ENCODE measurements at places on chromosomes 5 and 9.

- DNase-seq, result no peak
Measured at GRCh38 chr5:150179019-150179620, 10.7 kb upstream of the SLC6A7 start.

- no peak for DNase-seq
Measured at GRCh38 chr5:181053488-181054121, 13.5 kb downstream of the BTNL9 start.

- no peak for DNase-seq
Measured at GRCh38 chr9:133535306-133535877, 888 bp downstream of the ADAMTSL2 start.

- DNase-seq, result no peak
Measured at GRCh38 chr9:22005021-22005701, 3.9 kb downstream of the CDKN2B start.

GRCh38 chr5:81188962-81189361 lies 44.2 kb upstream of the CKMT2 start:
- no peak for DNase-seq

GRCh38 chr5:134070725-134071613 lies 43.5 kb upstream of the TCF7 start:
- no peak for DNase-seq

GRCh38 chr9:93033531-93033930 lies 25.0 kb upstream of the SUSD3 start:
- DNase-seq, result no peak

DNA sequence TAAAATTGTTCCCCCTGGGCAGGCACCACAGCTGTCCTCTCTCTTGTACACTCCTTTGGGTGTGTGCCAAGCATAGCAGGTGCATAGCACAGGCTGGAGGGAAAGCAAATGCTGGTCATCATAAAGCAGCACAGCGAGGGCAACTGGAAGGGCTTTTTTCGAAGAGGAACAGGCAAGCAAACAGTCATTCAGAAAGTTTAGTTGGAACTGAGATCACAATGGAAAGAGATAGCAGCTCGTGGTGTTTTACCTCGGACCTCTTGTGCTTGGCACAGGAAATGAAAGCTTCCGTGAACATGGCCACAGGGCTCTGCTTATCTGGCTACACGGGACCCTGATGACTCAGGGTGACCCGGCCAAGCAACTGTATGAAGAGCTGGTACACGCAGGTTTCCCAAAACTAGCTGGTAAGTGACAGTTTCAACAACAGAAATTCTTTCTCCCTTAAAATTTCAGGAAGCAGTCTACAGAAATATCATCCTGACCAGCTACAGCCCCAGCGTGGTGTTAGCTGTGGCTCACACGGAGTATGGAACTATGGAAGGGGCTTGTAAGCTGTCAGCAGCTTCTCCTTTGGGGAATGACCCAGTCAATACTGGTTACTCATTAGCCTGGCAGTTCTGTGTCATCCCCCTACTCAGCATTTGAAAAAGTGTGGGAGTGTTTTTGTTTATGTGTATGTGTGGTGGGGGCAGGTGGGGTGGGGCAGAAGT lies 48.1 kb downstream of the POC5 start:
- no peak for DNase-seq

DNA sequence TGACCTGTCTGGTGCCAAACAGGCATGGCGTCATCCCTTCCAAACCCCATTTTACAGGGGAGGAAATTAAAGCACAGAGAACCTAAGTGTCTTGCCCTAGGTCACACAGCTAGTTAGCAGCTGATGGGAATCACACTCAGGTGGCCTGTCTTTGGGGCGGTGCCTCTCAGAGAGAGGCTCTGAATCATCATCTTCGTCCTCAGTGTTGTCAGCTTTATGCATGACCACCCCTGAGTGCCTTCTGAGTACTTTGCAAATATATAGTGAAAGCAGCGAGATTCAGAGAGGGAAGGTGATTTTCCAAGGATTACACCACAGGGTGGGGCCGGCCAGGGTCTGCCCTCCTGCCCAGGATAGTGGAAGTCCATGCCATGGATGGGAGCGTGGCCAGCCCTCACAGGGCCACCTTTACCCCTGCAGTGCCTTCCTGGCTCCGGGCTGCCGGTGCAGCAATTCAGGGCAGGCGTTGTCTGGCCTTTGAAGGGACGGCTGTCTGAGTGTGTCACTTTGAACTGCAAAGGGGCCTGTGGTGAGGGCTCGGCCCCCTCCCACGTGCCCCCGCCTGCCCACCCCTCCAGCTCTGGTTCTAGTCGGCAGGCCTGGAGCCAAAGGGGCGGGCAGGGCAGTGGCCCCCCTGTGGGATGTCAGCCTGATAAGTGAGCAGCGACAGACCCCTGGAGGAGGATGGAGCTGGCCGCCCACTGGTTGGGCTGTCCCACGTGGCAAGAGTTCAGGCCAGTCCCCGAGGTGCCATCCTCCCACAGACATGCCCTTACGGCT lies 16.9 kb downstream of the LMX1B start:
- DNase-seq, result no peak

DNA sequence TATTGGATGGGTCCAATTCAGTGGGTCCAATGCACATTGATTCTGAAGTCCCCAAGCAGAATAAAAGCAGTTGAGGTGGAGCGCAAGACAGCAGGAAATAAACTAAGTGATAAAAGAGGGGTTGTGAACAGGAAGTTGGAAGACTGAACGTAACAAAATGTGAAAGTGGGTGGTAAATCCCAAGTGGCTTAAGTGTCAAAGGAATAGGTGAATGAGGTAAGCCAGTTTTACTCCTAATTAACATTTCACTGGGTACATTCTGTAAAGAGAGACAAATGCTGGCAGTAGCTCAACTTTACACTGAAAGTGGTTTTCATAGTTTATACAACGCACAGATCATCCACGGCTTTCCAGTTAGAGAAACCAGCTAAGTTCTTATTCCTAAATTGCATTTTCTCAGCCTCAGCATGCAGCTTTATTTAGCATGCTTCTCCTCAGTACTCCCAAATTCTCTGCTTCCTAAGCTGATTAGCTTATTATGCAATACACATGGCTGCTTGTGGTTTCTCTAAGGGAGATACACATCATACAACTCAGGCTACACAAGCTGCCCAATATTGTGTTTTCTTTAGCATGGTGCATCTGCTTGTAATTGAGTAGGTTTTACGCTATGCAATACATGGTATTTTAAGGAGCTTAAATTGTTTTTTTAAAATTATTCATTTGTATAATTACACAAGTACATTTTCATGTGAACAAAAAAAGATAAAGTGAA lies 34.2 kb upstream of the HSD17B4 start:
- DNase-seq, result no peak

DNA sequence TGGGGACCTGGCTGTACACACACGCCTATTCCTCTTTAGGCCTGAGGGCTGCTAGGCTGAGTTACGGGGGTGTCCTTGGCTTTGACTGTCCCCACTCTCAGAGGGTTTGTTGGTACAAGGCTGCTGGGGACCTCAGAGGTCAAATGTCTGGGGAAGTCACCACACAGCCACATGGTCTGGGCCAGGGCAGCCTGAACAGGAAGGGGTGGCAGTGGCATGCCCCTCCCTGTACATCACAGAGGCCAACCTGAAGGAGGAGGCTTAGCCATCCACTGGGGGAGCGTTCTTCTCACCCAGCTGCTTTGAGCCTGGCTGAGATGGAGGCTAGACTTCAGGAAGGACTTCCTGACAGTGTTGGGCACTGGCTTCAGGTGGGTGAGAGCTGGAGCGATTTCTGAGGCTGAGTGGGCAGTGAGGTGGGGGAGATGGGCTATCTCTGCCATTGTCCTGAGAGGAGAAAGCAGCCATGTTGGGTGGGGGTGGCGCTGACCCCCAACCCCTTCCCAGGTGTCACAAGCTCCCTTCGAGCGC lies 36.3 kb downstream of the CXXC5 start:
- DNase-seq, result no peak

- DNase-seq, result no peak
Measured at GRCh38 chr9:129572517-129572916, 48.4 kb downstream of the C9orf50 start.
